Left ventricle myocardium inferior (tissue), 1 donor: ENCODE measurements at places on chromosomes 3 and 15. TPM values are rescaled to one million over a fixed set of nuclear protein-coding genes. Genes with fewer than 3 reads are reported as not detected.

GRCh38 chr3:42117175-42118008, 26.2 kb downstream of the TRAK1 start:
- peak; percentile 53 for DNase-seq

- no peak for DNase-seq
Observed at GRCh38 chr3:170600005-170600624, 14.2 kb upstream of the SLC7A14 start.

The C3orf85 gene
- not detected for total RNA-seq

The RUBCN gene
- total RNA-seq = 23.3 TPM

The IL5RA gene
- total RNA-seq = not detected
